ENCODE measurements at places on chromosomes 11 and 22.

- peak; percentile 54 for DNase-seq
Measured at GRCh38 chr11:102109896-102110760, at the start of gene YAP1. YAP1 (plus strand) TSS chr11:102110447; CDS start chr11:102110849, 402 bp downstream.

- DNase-seq, result no peak
Measured at GRCh38 chr11:109514313-109515018, 92.5 kb downstream of the C11orf87 start.

DNA sequence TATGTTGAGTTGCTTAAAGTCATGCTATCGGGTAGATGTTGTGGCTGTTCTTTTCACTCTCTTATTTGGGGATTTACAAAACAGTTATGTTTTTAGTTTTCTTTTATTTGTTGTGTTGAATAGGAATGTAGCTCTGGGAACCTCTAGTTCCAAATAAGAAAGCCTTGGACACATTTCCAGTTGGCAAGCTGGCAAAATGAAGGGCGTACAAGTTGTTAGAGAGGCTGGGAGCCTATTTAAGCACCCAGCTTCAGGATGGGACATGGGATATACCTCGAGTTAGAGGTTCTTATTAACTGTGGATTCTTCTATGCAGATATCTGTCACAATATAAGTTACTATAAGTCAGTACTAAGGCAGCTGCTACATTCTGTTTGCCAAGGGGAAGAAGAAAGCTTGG is 22.8 kb downstream of the PPARA start:
- no peak for DNase-seq

- DNase-seq, result no peak
Measured at GRCh38 chr11:128893578-128894285, 2.6 kb downstream of the KCNJ5 start.

DNA sequence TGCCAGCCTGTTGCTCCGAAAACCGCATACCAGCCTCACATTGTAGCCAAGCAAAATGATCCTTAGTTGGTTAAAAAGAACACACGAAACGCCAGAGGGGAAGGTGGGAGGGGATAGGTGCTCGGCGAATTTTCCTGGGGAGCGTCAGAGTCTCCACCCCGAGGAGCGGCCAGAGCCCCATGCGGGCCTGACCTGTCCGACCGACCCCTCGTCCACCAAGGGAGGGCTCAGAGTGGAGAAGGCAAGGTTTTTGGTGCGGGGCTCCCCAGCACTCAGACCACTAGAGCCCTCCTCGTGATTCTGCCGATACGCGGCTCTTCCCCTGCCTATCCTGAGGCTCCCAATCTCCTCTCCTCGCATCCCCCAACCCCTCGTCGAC is 39.6 kb downstream of the DIXDC1 start:
- DNase-seq, result no peak

GRCh38 chr11:65274735-65275682 is 13.2 kb downstream of the POLA2 start:
- DNase-seq, result no peak

DNA sequence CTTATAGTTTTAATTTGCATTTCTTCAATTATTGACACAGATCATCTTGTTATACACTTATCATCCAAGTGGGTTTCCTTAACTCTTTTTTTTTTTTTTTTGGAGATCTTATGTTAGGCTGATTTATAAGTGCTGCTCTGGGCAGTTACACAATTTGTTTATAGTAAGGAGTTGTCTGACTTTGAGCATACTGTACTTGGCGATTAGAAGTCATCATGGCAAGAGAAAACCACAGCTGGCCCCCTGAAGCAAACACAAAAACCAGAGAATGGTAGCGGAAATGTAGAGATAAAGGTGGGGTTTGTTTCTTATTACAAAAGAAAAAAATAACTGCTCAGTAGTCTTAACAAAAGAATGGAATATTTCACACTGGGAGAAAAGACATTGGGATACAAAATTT is 292.6 kb downstream of the SWAP70 start:
- no peak for DNase-seq

GRCh38 chr11:126628790-126629621 is 273.5 kb downstream of the ST3GAL4 start:
- DNase-seq, result no peak

GRCh38 chr11:45754261-45754709 is 50.7 kb upstream of the SLC35C1 start:
- no peak for DNase-seq

DNA sequence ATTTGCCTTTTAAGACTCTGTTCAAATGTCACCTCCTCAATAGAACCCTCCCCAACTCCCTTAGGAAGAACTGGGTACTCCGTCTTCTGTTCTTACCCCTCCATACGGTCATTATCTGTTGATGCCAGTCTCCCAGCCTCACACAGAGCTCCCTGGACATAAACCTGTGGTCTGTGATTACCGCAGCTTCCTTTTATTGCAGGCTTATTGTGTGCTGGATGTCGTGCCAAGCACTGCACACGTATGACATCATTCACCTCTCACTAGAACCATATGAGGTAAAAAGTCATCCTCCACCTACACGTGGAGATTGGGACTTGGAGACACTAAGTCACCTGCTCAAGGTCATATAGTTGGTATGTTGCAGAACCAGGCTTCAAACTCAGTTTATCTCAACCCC is 15.3 kb downstream of the PTPN5 start:
- DNase-seq, result no peak

DNA sequence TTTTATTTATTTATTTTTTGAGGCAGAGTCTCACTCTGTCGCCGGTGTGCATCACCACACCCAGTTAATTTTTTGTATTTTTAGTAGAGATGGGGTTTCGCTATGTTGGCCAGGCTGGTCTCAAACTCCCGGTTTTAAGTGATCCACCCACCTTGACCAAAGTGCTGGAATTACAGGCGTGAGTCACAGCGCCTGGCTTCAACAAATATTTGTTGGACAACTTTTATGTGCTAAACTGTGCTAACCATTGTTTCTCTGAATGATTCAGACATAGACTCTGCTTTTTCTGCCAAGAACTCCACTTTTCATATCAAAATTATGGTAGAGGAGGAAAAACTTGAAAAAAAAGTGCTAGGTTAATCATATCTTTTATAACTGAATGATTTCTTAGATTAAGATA is 36.3 kb downstream of the MMP7 start:
- DNase-seq, result peak; percentile 64

DNA sequence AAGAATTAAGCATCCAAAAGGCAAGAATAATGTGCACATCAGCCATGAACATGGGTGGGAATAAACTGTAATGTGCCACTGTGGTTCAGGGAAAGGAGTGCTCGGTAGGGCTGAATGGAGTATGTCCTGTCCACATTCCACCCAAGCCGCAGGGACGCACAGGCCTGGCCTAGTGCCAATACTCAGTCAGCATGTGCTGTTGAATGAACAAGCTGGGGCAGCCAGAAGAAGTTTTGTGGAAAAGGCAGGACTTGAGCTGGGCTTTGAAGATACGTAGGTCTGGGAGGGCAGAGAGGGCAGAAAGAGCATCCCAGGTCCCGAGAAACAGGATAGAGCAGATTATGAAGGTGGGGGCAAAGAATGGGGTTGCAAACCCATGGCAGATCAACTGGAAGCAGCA is 60.0 kb upstream of the PLET1 start:
- no peak for DNase-seq

DNA sequence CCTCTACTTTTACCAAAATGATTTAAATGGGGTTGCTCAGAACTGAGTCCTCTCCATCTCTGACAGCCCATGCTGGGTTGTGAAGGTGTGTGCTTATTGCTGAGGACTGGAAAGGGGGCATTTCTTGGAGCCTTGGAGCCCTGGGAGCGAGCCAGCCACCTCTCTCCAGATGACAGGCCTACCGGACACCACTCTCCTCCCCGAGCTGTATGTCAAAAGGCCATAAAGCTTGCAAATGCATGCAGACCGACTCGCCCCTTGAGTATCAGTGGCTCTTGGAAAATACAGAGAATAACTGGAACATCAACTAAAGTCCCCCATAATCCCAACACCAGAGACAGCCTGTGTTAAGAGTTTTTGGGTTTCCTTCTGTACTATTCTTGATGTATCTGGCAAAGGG is 67.9 kb upstream of the PITPNB start:
- DNase-seq, result no peak

- no peak for DNase-seq
Measured at GRCh38 chr11:23359297-23359696, 499.0 kb upstream of the CCDC179 start.

DNA sequence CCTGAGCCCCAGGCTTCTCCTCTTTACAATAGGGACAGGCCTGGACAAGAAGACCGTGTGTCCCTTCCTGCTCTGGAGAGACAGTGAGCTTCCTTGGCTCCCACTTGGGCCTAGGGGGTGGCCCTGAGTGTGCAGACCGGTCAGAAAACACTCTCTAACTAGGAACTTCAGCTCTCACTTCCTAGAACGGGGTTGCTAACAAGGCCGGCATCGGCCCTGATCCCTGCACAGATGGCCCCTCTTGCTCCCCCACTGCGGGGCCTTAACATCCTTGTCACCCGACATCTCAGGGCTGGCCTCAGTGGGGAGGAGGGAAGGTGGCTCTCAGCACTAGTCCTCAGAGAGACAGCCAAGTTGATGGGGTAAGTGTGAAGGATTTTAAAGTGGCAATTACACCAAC is 406.9 kb downstream of the CTTN start:
- DNase-seq, result no peak

DNA sequence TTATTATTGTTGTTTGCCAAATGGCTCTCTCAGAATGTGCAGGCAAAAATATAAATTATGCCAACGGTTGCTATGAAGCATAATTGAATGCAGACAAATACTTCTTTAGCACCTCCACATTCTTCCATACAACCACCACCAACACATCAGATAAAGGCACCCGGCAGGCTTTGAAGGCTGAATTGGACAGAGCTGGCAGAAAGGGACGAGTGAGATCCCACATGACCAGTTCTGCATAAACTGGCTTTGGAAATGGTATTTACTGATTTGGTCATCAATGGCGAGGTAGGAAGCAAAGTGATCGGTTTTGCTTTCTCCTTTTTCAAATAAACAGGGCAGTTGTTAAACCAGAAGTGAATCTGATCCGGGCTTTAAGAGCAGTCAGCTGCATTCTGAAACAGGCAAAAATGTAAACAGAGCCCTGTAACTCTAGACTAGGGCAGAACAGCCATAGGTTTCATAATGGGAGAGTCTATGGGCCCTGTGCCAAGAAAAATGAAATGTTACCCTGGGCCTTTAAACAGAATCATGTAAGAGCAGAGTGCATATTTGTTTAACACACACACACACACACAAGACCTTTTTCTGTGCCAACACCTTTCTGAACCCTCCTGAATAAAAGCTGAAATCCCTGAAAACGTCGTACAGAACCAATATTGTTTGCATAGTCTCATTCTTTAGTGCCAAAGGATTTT is 97.7 kb downstream of the MPPED2 start:
- no peak for DNase-seq

GRCh38 chr11:85948884-85949283 is 93.7 kb downstream of the CCDC83 start:
- DNase-seq, result no peak

GRCh38 chr22:46067159-46068111 is 82.9 kb upstream of the PPARA start:
- no peak for DNase-seq

DNA sequence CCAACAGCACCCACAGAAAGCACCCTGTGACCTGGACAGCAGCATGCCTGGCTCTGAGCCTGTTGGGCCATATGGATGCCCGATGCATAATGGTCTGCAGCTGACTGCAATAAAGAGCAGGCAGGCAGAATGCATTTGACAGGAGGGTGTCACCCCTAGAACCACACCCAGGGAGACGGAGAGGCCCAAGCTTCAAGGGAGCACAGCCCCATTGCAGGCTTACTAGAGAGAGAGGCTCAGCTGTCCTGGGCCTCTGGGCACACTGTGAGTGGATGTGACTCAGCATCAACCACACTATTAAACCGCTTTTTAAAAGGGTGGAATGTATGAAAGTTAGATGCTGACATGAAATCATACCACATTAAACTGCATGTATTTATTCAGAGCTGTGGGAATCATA is 365.3 kb downstream of the CTTN start:
- DNase-seq, result no peak

DNA sequence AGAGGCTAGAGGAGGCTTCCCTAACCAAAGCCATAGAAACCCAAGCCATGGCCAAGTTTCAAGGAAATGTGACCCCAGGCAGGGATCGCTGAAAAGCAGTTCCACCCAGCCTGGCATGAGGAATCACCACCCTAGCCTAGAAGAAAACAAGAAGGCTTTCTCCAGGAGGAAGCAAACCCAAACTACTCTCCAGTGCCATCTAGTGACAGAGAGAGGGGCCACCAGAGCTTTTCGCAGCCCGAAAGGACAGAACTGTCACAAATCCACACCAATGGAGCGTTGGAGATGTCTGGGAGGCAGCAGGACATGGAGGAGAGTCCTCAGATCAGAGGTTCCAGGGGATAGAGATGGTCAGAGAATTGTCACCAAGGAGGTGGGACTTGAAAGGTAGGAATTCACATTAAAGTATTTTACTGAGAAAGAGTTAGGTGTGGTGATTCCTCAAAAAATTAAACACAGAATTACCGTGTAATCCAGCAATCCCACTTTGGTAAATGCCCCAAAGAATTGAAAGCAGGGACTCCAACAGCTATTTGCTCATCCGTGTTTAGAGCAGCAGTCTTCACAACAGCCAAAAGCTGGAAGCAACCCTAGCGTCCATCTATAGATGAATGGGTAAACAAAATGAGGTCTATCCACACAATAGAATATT is 67.3 kb upstream of the NUP50 start:
- DNase-seq, result peak; percentile 61

DNA sequence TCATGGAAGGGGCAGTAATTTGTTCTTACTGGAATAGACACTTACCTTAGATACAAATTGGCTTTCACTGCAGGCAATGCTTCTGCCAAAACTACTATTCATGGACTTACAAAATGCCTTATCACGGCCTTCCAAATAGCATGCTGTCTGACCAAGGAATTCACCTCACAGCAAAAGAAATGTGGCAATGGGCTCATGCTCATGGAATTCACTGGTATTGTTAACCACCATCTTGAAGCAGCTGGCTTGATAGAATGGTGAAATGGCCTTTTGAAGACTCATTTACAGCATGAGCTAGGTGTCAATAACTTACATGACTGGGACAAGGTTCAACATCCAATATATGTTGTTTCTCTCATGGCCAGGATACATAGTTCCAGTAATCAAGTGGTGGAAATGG is 21.9 kb downstream of the OR5B21 start:
- DNase-seq, result no peak

- no peak for DNase-seq
Measured at GRCh38 chr11:112722876-112723275, 238.3 kb upstream of the NCAM1 start.

DNA sequence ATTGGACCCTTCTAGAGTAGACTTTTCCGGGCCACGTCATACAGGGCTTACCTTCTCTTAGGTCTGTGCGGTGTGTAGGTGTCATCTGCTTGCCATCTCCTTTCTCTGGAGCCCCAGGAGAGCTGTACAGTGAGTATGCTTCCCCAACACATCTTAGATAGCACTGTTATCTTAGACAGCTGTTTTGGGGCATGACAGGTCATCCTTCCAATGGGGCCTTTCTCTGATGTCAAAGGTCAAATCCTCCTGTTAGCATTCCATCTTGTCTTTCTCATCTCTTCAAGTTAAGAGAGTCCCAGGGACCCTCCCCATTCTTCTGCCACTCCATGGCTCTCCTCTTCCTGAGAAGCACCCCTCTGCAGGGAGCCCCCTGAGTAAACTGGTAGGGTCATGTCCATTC is 31.0 kb upstream of the EIF3D start:
- DNase-seq, result no peak
